ENCODE measurements at places on chromosomes 4 and X.

DNA sequence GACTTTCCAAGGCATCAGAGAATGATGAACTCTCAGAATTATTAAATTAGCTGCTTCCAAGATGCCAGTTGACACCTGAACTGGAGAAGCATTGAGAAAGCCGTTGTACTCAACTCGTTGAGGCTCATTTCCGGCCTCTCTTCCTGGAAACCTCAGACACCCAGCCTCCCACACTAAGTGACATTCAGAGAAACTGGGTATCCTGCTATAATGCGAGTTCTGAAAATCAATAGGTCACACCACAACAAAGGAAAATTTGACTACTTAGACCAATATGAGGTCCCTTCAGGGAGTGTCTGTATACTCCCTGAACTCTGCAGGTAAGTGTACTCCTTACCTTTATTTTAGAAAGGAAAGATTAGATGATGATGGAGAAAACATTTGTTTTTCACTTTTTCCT, 51.2 kb downstream of the ENPEP start:
- DNase-seq: no peak

GRCh38 chr4:26619784-26620183, 35.9 kb downstream of the TBC1D19 start:
- no peak for DNase-seq

GRCh38 chr4:107718351-107718965, 1.6 kb downstream of the PAPSS1 start:
- DNase-seq: no peak

DNA sequence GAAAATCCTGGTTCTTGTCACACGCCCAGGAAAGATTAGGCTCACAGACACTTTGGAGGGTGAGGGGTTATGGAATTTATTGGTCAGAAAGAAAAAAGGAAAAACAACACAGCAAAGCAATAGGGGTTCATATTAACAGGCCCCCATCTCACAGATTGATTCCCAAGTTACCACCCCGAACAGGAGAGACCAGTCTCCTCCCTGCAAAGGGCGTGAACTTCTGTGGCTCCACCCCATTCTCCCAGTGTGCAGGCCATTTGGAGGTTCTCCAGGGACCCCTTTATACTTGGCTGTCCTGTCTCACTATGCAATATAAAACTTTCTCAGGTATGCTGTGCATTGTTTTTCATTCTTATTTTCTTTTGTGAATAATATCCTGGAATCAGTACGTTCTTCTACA, 7.4 kb downstream of the FGF2 start:
- no peak for DNase-seq

- no peak for DNase-seq
These were observed 167.0 kb upstream of the CPEB2 start for GRCh38 chr4:14835288-14835687.

- DNase-seq: no peak
These were observed 6.4 kb downstream of the ADH5 start for GRCh38 chr4:99082192-99082591.

DNA sequence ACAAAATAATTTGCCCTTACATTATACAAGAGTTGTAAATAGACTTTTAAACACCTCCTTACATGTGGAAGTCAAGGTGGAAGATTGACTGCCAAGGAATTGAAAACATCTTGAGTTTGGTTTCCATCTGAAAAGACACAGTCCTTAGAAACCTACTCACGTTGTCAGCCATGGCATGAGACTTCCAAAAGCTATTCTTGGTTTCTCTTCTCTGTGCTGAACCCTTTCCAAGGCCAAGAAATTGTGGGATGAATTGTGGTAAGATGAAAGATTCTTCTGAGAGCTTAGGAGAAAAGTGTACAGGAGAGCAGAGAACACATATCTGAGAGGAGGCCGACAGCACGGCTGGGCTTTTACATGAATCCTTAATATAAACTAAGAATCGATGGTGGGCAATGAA, 370.0 kb downstream of the FBXW7 start:
- no peak for DNase-seq

DNA sequence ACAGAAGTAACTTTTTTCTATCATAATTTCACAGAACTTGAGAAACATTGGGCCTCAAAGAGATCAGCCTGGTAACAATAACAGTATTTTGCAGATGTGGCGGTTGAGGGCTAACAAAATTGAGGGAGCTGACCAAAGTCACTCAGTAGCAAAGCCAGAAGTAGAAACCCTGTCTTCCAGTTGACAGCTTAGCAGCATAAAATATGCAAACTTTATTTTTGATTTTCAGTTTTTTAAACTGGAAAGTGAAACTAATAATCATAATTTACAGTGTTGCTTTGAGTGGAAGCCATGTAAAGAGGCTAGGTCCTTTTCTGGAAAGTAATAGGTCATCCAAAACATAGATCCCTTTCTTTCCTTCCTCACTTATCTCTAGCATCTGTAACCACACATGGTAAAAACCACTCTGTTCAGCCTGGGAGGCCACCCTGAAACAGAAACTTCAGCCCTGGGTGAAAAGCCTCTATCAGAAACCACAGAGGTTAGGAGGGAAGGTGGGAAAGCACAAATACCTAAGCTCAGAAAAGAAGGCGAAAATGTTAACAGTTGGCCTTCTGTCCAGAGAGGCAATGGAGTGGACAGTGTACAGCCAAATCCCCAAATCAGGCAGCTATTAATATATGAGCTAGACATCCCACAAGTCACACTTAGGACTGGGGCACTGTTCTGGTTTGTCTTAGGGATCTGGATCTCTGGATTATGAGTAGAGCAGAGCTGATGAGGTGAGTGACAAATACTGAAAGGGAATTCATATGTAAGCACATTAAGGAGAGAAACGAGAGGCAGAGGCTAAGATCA, 61.1 kb upstream of the ARSJ start:
- no peak for DNase-seq

DNA sequence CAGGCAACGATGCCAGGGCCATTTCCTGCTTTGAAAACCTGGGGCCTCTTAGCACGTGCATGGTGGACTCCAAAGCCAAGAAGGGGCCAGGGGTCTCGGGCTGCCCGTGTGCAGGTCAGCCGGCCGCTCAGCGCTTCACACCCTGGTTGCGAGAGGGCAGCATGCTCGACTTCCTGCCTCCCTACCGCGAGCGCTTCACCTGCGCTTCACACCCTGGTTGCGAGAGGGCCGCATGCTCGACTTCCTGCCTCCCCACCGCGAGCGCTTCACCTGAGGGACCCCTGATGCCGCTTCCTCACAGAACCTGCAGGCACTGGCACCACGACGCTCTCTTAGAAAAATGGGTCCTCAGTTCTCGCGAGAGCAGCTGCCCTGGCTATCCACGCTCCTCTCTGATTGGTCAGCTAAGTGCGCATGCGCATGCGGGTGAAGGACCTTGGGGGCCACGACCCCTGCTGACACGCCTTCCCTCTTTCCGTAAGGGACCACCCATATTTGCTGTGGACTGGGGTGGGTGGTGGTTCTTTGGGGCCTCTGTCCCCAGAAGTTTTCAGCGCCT, at the start of gene FAM9A:
Gene FAM9A (minus strand): TSS at position 343 of the 559 bp plus-strand sequence. CDS start 1,212 bp downstream, outside the sequence.
- no peak for DNase-seq

DNA sequence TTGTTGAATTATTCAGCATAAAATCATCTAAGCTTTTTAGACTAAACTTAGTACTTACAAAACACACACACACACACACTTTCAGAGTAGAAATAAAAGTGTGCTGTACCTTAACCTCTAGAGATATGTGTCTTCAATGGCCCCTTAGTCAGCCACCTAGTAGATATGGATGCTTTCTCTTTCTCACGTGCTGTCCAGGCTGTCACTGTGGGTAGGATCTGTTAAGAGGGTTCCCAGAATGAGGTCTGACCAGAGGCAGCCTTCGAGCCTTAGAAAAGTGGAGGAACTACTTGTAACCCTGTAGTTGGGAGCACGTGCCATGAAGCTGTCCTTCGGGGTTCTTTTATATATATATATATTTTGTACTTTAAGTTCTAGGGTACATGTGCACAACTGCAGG, 117.9 kb downstream of the COL4A5 start:
- no peak for DNase-seq

DNA sequence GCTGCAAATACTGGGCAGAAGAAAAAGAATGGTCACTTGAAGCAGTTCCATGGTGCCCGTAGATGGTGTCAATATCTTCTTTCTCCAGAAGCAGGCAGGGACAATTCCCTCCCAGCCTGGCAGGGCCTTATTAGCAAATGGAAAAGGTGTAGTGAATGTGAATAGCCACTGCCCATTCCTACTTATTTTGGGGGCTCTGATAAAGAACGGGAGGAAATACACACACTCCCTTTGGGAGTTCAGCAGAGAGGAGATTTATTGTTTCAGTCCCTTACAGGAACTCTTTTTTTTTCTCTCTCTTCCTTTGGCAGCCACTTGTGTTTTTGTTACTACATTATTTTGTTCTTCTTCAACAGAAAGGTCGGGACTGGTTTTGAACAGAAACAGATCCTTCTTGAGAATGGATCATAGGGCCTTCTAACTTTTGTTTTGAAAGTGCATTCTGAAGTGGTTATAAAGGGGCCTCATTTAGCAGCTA, at the start of gene EMCN:
Gene EMCN (minus strand): TSS at position 159 of the 478 bp plus-strand sequence. CDS start 108 bp downstream, at position 51.
- DNase-seq: no peak

DNA sequence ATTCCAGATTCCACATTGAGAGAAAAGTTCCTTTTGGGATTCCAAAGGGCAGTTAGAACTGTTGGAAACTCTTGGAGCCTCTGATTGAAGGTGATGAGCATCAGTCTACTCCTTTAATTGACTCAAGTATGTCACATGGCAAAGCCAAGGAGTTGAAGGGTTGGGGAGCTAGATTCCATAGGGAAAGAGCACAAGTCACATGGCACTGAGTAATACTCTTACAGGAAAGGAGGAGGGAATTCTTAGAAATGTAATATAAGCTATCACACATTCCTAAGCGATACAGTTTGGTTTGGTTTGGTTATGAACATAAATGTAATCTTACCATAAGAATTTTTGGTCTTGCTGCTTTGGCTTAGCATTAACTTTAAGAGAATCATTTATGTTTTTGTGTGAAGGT, 15.7 kb downstream of the SPCS3 start:
- no peak for DNase-seq

DNA sequence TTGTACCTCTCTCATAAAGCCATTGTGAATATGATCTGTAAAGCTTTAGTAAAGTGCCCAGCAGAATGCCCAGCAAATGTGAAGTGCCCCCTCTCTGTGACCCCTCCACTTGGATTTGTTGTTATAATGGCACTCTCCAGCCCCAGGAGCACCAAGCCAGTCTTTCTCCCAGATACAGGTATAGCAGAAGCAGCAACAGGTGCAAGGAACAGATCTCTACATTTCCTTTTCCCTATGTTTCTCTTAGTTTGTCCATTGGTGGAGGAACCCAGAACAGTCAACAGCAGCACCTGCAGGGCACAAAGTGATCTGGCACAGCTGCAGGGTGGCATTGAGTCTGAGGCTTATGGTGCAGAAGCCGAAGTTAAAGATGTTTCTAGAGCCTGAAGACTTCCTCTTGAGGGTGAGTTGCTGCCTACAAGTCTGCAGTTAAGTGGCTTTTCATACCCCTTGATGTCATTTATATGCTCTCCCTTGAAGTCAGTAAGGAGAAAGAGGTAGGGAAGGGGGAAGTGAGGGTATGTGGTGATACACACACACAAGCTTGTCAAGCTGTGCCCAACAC, 16.1 kb upstream of the CXCL3 start:
- no peak for DNase-seq

GRCh38 chr4:122003335-122003734, 51.5 kb upstream of the TRPC3 start:
- DNase-seq: no peak

DNA sequence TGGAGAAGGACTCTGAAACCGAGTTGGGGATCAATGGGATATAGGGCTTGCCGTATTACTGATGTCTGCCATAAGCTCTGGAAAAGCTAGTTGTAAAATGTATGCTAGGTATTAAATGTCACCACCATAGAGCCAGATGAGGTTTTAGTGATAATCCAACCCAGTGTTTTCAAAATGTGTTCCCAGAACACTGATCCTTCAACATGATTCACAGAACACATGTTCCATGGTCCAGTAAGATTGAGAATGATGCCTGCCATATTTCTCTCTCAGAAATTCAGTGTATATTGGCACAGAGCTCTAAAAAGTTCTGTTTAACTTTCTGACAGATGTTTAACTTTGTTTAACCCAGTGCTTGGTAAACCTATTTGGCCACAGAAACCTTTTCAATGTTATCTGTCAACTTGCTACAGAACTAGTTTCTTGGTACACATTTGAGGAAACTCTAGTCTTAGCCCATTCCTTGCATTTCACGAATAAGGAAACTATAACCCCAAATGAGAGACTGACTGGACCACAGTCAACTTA, 160.2 kb downstream of the PALLD start:
- no peak for DNase-seq

GRCh38 chrX:132277953-132278614, 58.8 kb upstream of the RAP2C start:
- DNase-seq: no peak

DNA sequence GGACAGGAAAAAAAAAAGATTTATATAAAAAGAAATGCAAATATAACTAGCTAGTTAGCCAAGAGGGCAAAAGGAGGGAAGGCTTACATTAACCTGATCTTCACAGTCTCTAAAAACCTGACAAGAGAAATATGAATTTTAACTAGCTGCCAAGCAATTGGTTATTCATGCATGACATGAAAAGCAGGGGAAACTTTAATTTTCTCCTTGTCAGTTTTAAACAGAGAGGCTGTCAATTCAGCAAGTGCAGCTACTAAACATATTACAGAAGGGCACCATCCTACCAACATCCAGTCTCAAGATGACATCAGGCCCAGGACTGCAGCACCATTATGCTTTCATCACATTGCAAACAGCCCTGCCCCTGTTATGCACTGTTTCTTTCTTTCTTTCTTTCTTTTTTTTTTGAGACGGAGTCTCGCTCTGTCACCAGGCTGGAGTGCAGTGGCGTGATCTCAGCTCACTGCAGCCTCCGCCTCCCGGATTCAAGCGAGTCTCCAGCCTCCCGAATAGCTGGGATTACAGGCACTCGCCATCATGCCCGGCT, 38.9 kb upstream of the CBR4 start:
- no peak for DNase-seq

DNA sequence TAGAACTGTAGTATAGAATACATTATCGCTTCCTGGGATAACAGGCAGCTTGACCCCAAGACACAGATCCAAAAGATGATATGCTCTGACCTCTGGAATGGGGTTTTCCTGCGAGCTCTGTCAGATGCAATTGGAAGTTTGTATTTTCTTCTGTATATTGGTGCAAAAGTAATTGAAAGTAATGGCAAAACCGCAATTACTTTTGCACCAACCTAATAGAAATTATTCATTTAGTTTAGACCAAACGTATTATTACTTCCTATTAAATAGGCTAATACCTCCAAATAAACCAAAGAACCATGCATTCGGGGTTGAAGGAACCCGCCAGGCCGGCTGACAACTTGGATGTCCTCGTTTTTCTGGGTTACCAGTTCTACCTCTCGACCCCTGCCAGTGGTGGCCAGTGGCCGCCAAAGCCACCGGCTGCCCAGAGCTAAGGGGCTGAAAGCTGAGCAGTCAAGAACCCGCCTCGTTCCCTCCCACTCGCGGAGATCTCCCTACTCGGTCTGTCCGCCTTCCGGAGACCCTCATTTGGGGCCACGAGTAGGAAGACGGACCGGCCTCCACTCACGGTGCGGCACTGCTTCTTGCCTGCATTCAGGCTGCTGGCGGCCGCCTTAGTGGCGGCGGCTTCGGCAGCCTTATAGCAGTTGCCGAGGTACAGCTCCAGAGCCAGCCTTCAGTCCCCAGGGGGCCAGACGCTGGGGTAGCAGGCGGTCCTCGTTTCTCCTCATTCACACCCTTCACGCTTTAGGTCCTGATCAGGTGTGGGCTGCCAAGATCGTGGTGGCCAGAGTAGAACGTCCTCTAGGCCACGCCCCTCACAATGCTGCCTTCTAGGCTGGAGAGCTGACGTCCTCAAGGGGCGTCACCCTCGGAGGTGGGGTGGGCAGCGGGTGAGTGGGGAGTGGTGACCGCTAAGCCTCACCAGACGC, 121.9 kb downstream of the RBMX2 start:
- no peak for DNase-seq

- DNase-seq: no peak
These were observed 41.0 kb downstream of the IRF2 start for GRCh38 chr4:184433258-184433892.
